Activated CD4-positive, alpha-beta T cell treated with anti-CD3 and anti-CD28 coated beads, Interleukin-2, amount 10 ng/mL, durations not matched to agents 24 days and 14 days (primary cell): ENCODE measurements at places on chromosomes 1 and 21. TPM values are rescaled to one million over a fixed set of nuclear protein-coding genes. Genes with fewer than 3 reads are reported as not detected.

GRCh38 chr21:33058527-33058926, 11.4 kb upstream of the OLIG1 start:
- peaks cover 3% of the 10 kb centered on the region for H3K4me1 ChIP-seq
- DNase-seq = no peak
- H3K27ac ChIP-seq = no peak overlapping the region
- H3K4me3 ChIP-seq = no peak overlapping the region

- no peak overlapping the region for H3K4me3 ChIP-seq
- no peak for DNase-seq
- no peak overlapping the region for H3K27ac ChIP-seq
- H3K36me3 ChIP-seq = peaks cover 61% of the 10 kb centered on the region
These were observed 6.7 kb downstream of the SLFNL1 start for GRCh38 chr1:41014871-41015270.

- H3K4me3 ChIP-seq = no peak overlapping the region
- H3K4me1 ChIP-seq = peaks cover 16% of the 10 kb centered on the region
- H3K36me3 ChIP-seq = no peaks in the 10 kb centered on the region
- DNase-seq = peak; percentile 93
- peak overlapping the region; percentile 0 for H3K27ac ChIP-seq
These were observed 4.0 kb upstream of the GPR3 start for GRCh38 chr1:27388337-27389005.

DNA sequence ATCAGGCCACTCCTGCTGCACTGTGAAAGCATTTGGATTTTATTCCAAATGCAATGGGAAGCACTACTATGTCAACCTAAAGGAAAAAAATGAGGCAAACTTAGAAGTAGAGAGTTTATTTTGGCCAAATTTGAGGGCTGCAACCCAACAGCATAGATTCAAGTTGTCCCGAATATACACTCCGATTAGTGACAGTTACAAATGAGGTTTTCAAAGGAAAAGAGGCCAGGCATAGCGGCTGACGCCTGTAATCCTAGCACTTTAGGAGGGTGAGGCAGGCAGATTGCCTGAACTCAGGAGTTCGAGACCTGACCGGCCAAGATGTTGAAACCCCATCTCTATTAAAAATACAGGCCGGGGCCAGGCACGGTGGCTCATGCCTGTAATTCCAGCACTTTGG, 78.9 kb upstream of the PUM1 start:
- no peak for DNase-seq
- H3K4me1 ChIP-seq = no peaks in the 10 kb centered on the region
- H3K4me3 ChIP-seq = no peak overlapping the region
- H3K27me3 ChIP-seq = no peaks in the 10 kb centered on the region

DNA sequence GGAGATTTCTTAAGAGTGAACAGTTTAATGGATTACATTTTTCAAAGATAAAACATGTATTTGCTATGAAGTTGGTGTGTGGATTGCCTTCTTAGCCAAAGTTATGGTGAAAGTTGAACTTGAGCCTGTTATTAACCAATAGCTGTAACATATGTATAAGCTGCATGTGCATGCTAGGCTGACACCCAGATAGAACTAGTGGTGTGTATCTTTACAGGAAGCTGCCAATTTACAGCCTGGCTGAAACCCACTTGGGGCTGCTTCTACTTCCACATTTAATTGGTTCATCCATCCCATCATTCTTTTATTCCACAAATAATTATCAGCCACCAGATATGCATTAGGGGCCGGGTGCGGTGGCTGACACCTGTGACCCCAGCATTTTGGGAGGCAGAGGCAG, 3.3 kb downstream of the PLA2G5 start:
- peaks cover 14% of the 10 kb centered on the region for H3K27me3 ChIP-seq
- no peak for DNase-seq
- no peaks in the 10 kb centered on the region for H3K36me3 ChIP-seq
- no peaks in the 10 kb centered on the region for H3K4me1 ChIP-seq
- no peak overlapping the region for H3K4me3 ChIP-seq

- no peaks in the 10 kb centered on the region for H3K36me3 ChIP-seq
- no peak for DNase-seq
- H3K4me1 ChIP-seq = peaks cover 26% of the 10 kb centered on the region
- peak overlapping the region; percentile 50 for H3K4me3 ChIP-seq
These were observed 61.7 kb upstream of the USP24 start for GRCh38 chr1:55276671-55277376.

PDE4B gene
- total RNA-seq = 10.6 and 10.9 TPM in 2 replicates

RAB13 gene
- total RNA-seq = 6.5 and 6.7 TPM in 2 replicates

- H3K4me3 ChIP-seq = peak overlapping the region; percentile 95
- peak; percentile 93 for DNase-seq
- peak overlapping the region; percentile 100 for H3K27ac ChIP-seq
These were observed 779 bp downstream of the SON start for GRCh38 chr21:33543505-33544129.

BCL10 gene
- 25.5 and 27.8 TPM in 2 replicates for total RNA-seq

DNA sequence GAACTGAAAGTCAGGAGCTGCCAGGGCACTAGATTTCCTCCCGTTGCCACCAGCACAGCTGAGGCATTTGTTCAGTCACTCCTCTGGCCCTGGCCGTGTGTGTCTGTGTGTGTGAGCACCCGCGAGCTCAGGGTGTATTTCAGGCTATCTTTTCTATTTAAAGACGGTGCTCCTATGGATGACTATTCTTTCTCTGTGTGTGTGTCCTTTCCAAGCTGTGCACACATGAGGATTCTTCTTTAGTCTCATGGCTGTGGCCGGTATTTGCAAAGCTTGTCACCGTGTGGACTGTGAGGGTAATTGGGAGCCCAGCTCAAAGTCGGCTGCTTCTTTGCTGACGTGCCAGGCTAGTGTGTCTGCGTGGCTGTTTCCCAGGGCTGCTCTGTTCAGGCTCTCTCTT, 3.0 kb upstream of the KCND3 start:
- H3K4me1 ChIP-seq = peaks cover 7% of the 10 kb centered on the region
- H3K36me3 ChIP-seq = no peaks in the 10 kb centered on the region

GRCh38 chr1:245960171-245960570, 546.9 kb downstream of the SMYD3 start:
- no peak overlapping the region for H3K27ac ChIP-seq
- H3K27me3 ChIP-seq = no peaks in the 10 kb centered on the region
- peaks cover 4% of the 10 kb centered on the region for H3K4me1 ChIP-seq
- DNase-seq = no peak
- H3K36me3 ChIP-seq = no peaks in the 10 kb centered on the region
- no peak overlapping the region for H3K4me3 ChIP-seq

TEX38 gene
- total RNA-seq = not detected in 2 replicates

DNA sequence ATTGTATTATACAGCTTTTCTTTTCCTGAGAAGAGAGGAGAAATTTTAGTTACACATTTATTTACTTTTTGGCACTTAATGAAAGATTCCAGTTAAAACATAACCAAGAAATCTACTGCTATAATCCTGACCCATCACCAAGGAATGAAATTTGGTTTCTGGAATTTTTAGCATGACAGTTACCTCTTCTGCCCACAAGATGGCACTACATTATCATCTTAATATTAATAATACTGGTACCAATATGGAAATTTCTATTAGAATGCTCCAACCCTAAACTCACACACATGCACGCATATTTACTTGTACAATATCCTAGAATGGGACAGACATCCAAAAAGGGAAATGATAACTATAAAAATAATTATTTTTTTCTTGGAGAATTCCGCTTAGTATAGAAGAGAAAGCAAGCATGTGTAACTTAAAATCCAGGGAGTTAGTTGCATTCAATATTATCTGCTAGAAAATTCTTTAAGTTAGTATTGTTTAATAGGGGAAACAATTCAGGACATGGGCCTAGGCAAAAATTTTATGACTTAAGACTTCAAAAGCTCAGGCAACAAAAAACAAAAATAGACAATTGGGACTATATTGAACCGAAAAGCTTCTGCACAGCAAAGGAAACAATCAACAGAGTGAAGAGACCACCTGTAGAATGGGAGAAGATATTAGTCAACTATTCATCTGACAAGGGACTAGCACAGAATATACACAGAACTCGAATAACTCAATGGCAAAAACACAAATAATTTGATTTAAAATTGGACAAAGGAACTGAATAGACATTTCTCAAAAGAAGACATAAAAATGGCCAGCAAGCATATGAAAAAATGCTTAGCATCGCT, 37.4 kb downstream of the MAP3K21 start:
- no peak overlapping the region for H3K27ac ChIP-seq
- no peaks in the 10 kb centered on the region for H3K4me1 ChIP-seq
- H3K4me3 ChIP-seq = no peak overlapping the region
- DNase-seq = no peak

GRCh38 chr1:172536256-172536655, 3.3 kb downstream of the SUCO start:
- no peak overlapping the region for H3K4me3 ChIP-seq
- no peak overlapping the region for H3K27ac ChIP-seq
- peaks cover 2% of the 10 kb centered on the region for H3K27me3 ChIP-seq
- H3K4me1 ChIP-seq = peaks cover 43% of the 10 kb centered on the region
- no peak for DNase-seq

DNA sequence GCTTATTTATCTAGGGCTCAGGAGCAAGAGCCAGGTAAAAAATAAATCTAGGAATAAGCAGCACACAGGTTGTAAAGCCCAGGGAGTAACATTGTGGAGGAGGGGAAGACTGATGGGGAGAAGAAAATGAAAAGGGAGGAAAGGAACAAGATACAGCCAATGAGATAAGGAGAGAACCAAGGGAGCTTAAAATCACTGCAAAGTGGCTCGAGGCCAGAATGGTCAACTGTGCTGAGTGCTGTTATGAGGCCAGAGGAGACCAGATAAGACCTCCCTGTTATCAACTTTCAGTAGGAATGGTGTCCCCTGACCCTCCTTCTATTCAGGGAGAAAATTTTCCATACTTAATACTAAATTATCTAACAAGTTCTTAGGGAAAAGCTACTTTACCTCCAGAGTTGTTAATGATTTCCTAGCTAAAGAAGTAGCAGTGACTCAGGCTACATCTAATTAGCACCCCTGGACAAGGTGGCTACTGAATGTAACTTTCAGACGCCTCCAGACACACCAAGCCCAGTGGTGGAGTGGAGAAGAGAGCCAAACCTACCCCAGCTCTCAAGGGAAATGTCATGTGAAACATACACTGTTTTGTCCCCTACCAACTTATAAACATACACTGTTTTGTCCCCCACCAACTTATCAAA, 25.5 kb downstream of the ENAH start:
- no peak for DNase-seq
- H3K4me1 ChIP-seq = no peaks in the 10 kb centered on the region
- no peak overlapping the region for H3K27ac ChIP-seq
- no peak overlapping the region for H3K4me3 ChIP-seq
- peaks cover 21% of the 10 kb centered on the region for H3K27me3 ChIP-seq

DNA sequence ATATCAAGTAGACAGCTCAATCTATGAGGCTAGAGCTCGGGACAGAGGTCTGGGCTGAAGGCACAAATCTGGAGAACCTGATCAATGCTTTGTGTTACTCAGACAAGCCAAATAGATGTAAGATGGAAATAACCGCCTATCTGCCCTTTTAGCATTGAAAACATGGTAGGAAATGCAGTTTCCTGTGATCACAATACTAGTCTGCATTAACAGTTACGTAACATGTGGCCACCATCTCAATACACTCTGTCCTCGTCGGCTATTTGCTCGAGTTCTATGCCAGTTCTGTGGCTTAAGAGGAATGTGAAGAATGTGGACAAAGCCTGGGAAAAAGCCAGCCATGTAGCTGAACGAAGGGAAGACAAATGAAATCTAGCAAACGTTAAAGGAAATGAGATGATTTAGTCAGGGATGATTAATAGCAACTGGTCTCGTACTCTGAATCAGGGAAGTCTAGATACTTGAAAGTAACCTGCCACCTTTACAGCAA, 73.3 kb downstream of the HSF2BP start:
- peaks cover 2% of the 10 kb centered on the region for H3K4me1 ChIP-seq
- no peaks in the 10 kb centered on the region for H3K36me3 ChIP-seq
- H3K4me3 ChIP-seq = no peak overlapping the region

UTS2 gene
- total RNA-seq = not detected in 2 replicates

DNA sequence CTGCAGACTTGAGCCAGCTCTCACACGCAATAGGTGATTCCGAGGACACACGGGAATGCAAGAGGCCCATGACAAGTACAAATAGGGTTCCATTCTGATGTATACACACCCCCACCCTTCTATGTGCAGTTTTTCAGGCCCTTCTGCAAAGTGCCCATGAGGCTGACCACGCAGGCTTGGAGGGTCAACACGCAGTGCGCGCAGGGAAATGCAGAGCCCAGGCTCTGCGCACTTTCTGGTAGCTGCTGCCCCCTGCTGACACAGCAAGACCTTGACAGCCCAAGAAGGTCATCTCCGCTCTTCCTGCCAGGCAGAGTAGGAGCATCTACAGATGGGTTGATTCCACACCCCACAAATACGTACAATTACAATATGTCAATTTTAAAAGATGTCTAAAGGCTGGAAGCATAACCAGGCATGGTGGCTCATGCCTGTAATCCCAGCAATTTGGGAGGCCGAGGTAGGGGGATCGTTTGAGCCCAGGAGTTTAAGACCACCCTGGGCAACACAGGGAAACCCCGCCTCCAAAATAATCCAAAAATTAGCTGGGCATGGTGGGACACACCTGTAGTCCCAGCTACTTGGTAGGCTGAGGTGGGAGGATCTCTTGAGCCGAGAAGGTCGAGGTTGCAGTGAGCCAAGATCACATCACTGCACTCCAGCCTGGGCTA, 18.5 kb downstream of the SH3BP5L start:
- H3K27ac ChIP-seq = no peak overlapping the region
- peaks cover 8% of the 10 kb centered on the region for H3K36me3 ChIP-seq
- H3K4me3 ChIP-seq = no peak overlapping the region
- peaks cover 2% of the 10 kb centered on the region for H3K27me3 ChIP-seq
- peak; percentile 85 for DNase-seq

DNA sequence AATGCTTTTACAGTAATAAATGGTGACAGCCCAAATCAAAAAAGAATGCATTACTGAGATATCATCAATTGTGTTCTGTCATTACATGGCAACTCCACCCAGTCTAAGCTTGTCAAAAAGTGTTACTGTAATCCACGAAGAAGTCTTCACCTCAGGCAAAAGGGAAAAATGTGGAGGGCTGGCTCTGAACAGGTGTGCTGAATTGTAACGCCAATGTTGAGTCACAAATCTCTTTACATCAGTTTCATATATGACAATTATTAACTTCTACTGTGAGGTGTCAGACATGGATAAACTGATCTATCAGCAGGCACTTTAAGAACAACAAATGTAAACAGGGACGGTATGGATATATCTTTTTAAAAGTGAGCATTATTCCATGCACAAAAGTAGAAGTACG, 98.5 kb upstream of the DMRTA2 start:
- H3K36me3 ChIP-seq = peaks cover 12% of the 10 kb centered on the region
- H3K27me3 ChIP-seq = no peaks in the 10 kb centered on the region
- H3K4me3 ChIP-seq = no peak overlapping the region
- no peak overlapping the region for H3K27ac ChIP-seq
